Esophagus mucosa (tissue), 1 donor: ENCODE measurements at places on chromosomes 1 and 21. TPM values are rescaled to one million over a fixed set of nuclear protein-coding genes. Genes with fewer than 3 reads are reported as not detected.
A peak's percentile ranks its signal among the peaks of the same experiment; 100 is the strongest.

F13B gene
- total RNA-seq = not detected

XCL1 gene
- not detected for total RNA-seq

DNA sequence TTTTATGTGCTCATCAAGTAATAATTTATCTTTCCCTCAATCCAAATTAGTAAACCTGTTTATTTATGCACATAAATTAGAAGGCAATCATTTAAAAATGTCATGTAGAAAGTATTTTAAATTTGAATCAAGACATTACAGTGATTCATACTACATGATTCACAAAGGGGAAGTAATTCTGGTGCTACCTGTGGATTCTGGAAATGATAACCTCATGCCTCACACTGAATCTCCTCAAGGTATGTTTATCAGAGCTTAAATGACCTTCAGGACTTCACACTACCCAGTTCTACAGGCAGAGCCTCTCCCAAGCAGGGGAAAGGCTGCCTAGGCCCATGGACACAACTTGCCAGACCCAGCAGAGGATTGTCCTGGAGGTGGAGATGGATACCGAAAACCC, 25.2 kb upstream of the TDRD10 start:
- peak; percentile 53 for ATAC-seq

DNA sequence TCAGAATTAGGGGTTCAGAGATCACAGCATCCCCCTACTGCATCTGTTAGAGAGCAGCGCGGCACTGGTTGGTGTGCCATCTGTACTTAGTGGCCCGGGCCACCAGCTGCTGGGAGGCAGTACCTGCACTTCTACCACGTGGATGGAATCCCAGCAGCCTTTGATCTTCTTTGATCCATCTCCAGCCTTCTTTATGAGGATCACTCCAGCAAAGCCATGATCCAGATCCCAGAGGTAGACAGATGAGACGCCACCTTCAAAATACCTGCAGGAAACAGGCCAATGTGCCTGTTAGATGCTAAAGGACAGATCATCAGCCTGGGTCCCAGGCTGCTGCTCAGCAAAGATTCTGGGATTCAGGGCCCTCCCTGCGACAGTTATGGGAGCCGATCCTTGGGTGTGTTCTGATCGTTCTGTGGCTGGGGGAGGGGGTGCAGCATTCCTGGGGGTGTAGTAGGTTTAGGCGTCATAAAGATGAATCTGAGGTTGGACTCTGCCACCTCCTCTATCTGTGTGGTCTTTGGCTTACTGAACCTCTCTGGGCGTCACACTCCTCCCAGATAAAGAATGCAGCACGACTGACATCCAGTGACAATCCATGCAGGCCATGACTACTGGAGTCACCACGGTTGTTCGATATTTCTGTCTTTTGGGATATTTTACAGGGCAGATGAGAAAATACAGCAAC, 45.3 kb downstream of the SLC66A1 start:
- no peak for ATAC-seq

DNA sequence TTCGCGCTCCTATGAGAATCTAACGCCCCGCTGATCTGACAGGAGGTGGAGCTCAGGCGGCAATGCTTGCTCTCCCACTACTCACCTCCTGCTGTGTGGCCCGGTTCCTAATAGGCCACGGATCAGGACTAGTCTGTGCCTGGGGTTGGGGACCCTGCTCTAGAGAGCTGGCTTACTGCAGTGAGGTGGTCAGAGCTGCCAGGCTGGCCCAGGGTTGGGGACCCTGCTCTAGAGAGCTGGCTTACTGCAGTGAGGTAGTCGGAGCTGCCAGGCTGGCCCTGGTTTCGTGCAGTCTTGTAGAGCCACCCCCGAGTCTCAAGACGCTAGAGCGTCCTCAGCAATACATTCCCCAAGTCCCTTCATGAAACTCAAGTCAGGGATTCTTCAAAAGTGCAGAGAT, 27.5 kb downstream of the SLC37A1 start:
- no peak for ATAC-seq

DNA sequence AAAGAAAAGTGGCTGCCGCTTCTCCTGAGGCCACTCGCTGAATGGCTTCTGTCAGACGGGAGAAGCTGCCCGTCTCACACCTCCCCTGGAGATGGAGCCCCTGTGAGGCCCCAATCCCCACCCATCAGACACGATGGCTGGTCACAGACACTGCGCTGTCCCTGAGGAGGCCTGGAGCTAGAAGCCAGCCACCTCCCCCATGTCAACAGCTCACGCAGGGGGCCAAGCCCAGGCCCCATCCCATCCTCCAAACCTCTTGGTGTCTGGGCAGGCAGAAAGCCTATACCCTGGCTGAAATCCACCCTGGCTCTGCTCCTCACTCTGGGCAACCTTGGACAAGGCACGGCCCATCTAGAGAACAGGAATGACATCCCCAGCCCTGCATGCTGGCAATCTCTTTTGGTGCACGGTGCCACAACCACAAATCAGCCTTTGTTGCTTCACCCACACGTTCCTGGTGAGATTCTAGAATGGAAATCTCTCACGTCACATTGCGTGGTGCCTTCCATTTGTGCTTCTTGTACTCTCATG, 273.9 kb upstream of the VAMP3 start:
- ATAC-seq = no peak

DNA sequence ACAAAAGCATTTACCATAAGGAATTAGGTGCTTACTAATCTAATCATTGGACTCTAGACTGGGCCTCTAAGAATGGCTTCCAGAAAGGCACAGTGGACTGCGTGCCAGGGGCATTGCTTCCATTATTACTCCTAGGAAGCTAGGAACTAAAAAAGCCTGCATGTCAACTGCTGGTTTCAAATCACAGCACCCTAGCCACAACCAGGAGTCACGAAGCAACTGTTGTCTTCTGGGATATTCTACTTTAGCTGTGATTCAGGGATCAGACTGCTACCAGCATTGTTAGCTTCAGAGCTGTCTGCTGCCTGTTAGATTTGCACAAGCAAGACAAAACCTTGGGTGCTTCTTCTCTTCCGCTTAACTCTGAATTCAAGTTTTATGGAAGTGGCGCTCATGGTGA, 38.3 kb downstream of the DNM3 start:
- ATAC-seq = no peak
